NCI-H1694 treated with DMSO at 0.1 percent for 48 hours (cell line): ENCODE measurements at places on chromosomes 7 and 10.

- no peak for DNase-seq
Measured at GRCh38 chr10:9709849-9710248, 1307.8 kb upstream of the CELF2 start.

DNA sequence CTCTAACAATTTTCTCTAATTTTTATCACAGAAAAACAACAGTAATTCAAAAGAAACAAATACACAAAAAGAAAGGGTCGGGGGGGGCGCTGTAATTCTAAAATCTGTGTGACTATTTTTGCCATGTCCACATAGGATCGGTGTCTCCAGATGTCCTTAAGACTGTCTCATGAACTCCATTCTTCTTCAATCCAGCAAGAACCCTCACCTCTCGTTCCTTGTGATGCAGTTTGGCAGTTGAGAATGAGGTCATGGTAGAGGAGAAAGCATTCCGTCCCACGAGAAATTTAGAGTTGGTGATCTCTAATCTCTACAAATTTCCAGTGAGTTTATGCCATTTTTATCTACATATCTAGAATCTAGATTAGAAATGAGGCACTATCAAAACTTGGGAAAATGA is 394.7 kb downstream of the TFEC start:
- no peak for DNase-seq

- no peak for DNase-seq
Measured at GRCh38 chr10:10657139-10657760, 360.4 kb upstream of the CELF2 start.

GRCh38 chr7:50584793-50585408 is 19.7 kb upstream of the DDC start:
- DNase-seq: no peak

DNA sequence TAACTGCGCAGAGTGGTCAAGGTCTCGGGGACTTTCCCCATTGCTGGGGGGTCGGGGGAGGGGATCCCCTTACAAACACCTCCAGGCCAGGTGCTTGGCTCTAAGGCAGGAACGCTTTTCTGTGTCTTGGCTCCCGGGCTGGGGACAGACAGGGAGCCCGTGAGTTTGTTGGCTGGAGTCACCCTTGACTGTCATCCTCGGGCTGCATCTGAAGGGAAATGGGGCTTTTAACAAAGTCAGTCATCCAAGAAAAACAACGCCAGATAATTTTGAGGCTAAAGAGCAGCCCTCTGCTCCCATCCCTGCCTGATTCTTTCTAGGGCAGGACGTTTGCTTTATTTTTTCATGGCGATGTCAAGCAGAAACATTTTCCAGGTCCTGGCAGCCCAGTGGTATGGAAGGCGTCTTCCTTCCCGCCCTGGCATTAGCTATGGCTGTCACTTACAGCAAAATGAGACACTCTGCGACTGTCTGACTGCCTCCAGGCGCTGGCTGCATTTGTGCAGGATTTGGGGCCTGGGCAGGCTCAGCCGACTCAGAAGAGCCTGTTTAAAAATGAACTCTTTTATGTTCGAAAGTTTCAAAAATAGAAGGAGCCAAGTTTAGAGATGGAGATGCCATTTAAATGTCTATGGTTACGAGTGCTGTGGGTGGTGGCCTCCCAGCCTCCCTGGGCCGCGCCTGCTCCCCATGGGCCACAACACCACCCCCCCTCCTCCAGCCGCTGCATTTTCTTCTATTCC is 54.7 kb upstream of the TNS3 start:
- no peak for DNase-seq

DNA sequence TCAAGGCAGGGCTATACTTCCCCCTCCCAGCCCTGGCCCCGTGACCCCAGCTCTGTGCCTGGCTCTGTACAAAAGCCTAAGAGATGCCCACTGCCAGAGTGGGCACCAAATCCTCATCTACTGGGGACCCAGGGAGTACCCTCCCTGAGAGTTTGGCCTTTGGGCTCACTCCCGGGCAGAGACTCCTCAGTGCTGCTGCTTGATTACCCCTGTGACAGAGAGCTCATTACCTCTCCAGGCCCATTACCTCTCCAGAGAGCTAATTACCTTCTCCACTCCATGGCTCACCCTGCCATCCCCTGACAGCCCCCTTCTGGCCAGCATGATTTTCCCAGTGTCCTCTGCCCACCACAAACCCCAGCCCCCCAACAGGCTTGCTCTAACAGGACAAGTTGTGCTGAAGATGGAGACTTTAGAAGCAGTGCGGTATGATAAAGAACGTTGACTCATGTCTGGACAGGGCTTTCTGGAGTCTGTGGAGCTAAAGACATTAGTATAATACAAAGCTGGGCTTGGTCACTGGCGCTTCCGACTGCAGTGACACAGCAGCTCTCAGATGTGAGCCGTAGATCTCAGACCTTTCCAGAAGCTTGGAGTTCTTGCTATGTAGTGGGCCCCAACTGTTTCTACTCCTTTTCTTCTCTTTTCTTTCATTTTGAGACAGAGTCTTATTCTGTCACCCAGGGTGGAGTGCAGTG is 111.3 kb upstream of the KCTD7 start:
- DNase-seq: no peak

DNA sequence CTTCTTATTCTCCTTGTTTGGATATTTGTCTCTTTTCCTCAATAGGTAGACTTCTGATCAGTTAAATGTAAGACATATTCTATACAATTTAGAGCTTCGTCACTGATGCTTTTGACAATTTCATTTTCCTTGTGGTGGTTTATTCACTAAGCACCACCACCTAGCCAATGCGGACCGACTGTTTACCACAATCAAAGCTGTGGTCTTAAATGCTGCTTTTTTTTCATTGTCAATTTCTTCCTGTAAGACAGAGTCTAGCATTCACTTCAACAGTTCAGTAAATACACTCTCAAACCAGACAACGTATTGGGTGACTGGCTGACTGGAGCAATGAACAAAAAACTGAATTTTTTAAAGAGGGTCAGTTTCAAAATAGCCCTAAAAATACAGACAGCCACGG is 239.0 kb downstream of the DNAJB6 start:
- no peak for DNase-seq

DNA sequence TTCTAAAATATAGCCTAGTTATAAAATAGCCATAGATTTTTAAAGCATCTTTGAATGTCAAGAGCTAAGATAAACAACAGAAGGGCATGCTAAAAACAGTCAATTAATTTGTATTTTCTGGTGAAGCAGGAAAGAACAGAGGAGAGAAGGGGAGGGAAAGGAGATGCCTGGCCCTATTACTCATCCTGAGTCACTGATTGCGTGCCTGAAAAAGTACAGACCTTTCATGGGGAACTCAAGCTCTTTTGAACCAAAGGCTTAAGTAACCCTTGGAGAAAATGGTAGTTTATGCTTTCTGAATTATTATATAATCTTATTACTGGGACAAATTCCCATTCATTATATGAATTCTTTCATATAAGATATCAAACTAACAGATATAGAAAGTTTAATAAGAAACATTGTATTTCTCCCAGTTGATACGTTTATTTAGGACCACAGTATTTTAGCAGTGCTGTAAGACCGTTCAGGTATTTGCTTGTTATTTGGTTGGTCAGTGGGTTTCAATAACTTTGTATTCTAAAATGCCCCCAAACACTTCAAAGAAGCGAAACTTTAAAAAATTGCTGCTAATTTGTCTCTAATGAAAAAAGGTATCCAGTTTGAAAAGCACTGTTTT is 151.3 kb downstream of the HGF start:
- DNase-seq: no peak

DNA sequence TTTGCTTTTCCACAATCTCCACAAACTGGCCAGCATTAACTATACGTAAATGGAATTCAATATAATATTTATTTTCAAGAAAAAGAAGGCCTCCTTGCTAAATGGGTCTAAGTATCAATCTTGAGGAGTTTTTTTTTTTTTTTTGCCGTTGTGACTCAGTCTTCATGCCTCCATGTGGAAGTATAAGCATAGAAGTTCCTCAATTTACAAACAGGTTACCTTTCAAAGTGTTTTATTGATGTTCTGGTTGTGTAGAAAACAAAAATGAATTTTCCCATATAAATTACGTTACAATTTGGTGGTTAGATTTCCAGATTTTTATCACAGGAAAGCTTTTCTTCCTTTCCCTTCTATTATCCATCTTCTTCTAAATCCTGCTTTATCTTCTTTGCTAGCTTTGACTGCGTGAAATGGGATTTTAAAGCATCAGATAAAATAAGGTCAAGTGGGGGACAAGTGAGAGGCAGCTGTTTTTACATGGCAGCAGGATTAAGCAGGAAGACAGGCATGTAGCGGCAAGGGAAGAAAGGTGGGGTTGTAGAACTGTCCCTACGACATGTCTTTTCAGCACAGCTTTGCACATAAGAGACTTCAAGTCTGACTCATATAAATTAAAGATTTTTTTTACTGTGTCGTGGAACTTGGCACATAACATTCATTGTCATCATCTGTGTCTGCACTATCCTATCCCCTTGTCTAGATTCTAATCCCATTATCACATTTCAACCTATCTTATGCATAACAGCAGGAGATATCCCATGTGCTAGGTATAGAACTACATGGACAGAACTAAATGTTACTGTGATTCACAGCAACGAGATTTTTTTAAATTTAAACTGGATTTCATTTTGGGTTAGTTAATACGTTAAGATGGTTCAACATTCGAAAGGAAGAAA is 135.3 kb upstream of the FAM3C start:
- no peak for DNase-seq

DNA sequence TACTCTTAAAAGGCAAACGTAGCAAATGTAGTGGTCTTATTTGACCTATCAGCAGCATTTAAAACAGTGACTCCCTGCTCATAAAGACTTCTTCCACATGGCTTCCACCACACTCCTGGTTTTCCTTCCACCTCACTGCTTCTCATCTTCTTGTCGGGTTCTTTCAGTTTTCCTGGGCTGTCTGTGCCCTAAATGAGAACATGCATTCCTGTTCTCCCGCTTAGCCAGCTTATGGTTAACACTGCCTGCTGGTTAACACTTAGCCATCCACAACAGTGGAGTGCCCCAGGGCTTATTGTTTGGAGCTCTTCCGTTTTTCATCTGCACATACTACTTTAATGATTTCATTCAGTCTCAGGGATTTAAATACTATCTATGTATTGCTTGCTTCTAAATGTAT is 34.3 kb upstream of the EXOC6 start:
- DNase-seq: no peak

- no peak for DNase-seq
Measured at GRCh38 chr10:79505829-79506228, 6.5 kb upstream of the EIF5AL1 start.

DNA sequence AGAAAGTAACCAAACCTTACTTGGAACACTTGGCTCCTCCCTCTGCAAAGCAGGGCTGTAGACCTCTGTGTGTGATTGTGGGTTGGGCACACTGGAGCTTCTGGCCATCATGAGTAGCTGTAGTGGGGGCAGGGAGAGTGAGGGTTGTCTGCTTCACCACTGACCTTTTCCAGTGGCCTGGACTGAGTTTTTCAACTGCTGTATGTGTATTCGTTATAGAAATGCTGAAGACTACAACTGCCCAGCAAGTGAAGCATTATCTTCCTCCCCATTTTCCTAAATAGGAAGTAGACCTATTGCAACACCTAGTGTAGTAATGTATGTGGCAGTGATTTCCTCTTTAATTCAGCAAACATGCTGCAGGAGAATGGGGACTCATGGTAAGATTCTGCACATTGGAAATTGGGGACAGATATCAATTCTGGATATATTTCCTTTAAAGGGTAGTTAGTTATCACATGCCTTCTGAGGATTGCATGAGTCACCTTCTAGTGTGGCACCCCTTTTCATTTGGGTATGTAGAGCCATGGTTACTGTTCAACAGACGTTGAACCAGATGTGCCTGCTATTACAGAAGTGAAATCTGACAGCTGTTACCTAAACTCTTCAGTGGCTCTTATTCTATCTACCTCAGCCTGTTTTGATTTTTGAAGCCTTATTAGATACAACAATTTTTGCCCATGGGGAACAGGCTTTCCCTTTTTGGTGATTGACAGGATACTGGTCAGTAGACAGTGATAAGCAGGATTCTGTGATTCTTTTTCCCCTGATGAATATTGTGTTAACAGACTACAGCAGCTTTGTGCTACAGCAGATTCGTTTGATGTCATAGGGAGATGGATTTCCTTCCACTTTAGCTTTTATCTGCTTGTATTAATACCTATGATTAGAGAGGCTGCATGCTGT is 130.9 kb downstream of the SND1 start:
- no peak for DNase-seq

DNA sequence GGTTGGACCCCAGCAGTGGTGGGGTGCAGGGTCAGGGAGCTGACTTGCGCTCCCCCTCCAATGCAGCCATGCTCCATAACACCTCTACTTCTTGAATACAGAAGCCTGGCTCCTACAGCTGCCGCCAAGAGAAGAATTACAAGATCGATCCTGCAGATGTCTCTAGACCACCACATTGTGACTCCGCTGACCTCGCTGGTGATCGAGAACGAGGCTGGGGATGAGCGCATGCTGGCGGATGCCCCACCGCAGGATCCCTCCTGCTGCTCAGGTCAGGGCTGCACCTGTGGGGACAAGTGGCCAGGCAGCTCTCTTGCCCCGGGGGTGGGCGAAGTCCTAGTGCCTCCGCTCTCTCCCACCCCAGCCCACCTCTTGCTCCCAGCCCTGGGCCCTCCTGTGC is 31.7 kb downstream of the ITIH2 start:
- no peak for DNase-seq

DNA sequence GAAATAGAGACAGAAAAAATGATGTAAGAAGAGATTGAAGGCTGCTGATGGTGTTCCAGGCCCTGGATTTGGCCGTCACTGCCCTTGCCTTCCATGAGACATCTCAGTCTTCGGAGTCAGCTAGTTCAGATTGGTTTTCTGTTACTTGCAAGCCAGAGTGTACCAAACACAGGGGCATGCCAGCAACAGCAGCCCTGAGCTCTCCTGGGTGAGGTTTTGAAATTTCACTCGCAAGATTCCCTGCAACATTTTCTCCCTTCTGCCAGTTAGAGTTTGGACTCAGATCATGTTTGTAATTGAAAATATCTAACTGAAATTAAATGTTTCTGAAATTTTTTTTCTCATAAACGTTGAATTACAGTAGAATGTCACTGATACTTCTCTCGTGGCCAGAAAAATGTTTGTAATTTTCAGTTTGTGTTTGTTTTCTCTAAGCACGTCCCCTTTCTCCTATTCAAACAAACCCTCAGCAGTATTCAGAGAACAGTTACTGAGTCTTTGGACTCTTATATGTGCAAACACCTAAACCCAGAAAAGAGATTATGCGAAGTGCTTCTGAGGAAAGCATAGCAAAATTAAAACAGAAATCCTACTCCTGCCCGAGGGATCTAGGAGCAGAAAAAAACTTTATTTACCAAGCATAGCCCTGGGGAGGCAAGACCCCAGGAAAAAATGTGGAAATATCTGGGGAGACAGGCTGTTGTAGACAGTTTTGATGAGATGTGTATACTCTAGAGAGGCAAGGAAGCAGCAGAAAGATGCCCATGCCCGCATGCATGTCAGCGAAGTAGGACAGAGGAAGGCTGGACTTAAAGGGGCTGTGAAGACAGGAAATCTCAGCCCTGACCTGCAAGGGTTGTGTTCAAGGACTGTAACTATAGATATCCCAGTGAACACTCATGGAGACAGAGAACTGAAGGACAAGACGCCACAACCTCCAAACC is 43.0 kb upstream of the NAMPT start:
- no peak for DNase-seq

- DNase-seq: peak; percentile 68
Measured at GRCh38 chr7:150406567-150407421, 27.7 kb downstream of the ZNF775 start.
